ENCODE measurements at places on chromosomes 4 and X.

DNA sequence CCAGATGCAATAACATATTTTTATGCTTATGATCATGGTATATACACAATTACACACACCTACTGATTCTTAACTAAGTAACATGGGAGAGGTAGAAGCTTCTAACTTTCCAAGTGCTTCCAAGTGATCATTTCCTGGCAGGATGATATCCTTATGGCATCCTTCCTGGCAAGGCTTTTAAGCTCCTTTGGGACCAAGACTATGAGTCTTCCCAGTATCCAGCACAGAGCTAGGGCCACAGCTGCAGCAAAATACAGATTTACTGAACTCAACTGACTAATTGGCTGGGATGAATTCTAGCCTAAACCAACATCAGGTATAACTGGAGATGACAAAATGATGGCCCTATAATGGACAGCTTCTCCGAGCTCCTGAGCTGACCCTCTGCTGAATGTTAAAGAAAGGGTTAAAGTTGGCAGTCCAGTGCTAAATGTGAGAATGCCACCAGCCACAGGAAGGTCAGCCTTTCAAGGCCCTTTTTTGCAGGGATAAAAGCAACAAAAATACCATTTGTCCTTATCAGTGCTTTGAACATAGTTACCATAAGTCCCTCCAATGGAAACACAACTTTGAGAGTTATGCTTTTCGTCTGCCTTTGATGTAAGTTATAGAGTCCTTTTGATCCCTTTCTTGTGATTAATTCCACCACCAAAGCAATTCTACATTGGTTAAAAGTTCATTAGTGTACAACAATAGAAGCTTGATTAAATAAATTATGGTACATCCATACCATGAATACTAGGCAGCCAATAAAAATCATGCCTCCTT, 73.4 kb downstream of the MGST2 start:
- peak; percentile 29 for DNase-seq

DNA sequence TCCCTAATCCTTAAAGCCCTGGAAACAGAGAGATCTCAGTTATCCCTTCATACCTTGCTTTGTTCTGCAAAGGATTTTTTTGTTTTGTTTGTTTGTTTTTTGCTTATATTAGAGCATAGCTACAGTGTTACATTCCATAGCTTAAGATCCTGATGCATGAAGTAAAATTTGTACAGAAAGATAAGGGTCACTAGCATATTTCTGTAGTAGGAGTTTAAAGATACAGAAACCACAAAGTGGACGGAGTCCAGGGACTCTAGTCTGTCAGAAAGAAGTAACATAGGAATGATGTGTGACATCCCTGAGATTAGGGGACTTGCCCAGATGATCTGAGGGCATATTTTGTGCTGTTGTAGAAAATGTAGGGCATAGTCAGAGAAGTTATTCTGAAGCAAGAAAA, 151.9 kb upstream of the PLAC1 start:
- no peak for DNase-seq

GRCh38 chr4:10159671-10160070, 43.1 kb upstream of the WDR1 start:
- no peak for DNase-seq

DNA sequence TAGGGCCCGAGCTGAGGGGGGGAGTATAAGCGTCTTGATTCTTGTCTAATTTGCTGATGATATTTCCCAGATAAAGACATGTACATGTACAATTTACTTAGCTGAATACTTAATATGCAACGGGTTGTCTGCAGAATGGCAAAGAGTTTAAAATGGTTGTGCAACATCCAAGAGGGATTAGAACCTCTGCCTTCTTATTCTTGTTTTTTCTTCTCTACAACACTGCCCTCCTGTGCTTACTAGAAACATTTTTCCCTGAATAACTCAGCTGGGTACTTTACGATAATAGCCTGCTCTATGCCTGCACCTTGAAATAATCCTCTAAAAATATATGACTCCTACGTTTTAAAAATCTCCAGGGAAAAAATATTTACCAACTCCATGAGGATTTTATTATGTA, 41.8 kb downstream of the INTS12 start:
- peak; percentile 61 for DNase-seq

DNA sequence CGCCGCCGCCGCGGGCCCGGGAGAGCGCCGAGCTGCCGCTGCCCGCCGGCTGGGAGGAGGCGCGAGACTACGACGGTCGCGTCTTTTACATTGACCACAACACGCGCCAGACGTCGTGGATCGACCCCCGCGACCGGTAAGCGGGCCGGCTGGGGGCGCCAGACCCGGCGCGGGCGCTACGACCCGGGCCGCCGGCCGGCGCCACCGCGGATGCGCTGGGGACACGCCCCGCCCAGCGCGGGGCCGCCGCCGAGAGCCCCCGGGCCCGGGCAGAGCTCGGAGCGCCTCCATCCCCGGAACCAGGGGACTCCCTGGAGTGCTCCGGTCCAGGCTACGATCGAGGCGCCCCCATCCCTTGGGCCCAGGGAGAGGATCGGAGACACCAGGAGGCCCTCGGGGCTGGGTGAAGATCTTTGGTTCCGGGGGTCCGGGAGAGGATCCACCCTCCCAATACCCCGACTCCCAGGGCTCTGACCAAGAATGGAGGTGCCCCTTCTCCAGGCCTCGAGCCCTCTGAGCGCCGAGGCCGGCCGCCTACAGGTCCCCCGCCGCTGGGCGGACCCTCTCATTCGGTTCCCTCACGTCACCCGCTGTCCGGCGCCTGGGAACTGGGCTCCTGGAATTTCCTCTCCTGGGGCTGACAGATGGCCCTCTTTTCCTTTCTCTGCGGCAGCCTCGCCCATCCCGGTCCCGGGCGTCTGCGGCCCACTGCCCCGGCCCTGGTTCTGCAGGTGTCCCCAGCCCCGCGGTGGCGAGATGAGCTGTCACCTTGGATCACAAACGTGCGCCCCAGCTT, 48.8 kb downstream of the CLDN34 start:
- peak; percentile 50 for DNase-seq

DNA sequence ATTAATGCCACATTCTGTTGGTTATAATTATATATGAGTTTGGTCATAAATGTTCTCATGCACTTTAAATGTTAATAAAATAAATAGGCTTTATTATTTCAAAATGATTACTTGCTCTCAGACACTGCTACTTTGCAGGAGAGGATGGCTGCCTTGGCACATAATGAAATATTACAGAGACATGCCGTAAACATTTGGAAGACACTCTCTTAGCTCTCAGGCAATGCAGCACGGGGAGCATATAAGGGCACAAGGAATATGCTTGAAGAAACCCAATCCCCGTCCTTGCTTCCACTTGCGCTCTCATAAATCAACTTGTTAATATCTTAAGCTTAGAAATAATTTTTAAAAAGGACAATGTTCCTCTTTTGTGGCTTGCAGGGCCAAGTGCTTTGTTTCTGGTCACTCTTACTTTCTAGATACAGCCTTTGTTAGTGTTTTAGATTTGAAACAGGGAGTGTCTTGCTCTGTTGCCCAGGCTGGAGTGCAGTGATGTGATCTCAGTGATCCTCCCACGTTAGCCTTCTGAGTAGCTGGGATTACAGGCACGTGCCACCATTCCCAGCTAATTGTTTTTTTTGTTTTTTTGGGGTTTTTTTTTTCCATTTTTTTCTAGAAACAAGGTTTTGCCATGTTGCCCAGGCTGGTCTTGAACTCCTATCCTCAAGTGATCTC, 445.0 kb downstream of the SPRY1 start:
- DNase-seq = no peak

DNA sequence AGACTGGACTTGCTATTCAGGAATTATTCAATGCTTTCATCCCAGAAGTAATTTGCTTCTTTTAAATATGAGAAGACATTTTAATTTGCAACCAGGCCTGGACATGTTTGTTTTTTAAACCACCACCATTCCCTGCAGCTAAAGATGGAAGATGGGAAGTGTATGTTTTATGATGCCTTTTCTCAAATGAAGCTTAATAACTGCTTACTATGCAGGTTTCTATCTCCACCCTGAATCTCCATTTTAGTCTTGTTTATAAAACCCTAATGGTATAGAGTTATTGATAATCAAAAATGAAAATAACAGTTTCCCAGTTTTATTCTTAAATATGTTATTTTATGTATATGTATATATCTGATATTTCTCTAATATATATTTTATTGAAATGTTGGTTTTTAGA, 418.9 kb downstream of the C4orf33 start:
- DNase-seq = no peak

DNA sequence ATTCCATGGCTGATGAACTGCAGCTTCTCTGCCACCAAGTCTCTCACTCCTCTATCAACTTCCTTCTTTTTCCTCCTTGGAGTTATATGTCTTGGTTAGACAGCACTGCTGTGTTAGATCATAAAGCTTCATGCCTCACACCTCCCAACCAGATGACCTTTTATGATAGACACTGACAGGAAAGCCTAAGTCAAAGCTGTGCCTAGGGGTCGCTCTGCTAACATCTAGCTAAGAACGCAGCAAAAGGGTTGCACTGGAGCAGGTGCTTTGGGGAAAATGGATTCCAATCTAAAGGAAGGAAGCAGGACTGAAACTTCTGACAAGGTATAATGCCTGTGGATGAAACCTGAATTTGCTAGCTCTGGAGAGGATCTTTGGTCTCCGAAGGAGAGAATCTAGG, 509.7 kb downstream of the SMARCA1 start:
- DNase-seq = no peak

DNA sequence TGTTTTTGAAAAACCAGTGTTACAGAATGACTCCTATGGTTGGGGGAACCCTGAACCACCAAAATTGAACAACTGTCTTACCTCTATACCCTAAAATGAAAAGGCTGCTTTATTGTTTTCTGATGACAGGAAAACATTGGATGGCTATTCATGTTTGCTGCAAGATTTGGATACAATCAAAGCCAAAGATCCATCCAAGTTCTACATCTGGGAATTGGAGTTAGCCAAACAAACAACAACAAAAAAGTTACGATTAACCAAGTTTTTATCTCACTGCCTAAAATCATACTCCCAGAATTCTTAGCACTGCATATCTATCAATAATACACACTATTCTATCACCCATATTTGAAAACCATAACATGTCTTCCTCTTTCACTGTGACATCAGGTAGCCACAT, 349.7 kb upstream of the SLC7A11 start:
- no peak for DNase-seq

- DNase-seq = no peak
Measured at GRCh38 chr4:27101126-27101525, 240.5 kb downstream of the STIM2 start.

Measured in NCI-H69 (cell line).